ENCODE measurements at places on chromosomes 7 and 10. TPM values are rescaled to one million over a fixed set of nuclear protein-coding genes. Genes with fewer than 3 reads are reported as not detected.

- no peak for DNase-seq
Measured at GRCh38 chr7:20839196-20839735, 52.6 kb upstream of the SP8 start.

DNA sequence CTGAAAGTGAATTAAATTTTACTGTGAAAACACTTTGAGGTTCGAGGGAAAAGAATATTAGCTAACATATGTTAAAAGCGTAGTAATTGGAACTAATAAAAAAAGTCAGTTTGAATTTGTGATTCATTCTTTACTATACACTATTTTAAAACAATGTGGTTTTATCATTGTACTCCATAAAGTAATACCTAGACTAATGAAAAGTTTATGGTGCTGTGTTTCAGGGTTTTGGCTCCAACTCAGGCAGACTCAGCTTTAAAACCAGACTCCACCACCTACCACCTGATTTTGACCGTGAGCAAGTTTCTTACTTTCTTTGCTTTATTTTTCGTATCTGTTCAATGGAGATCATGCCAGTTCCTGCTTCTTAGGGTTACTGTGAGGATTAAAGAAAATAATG is 9.2 kb upstream of the PRTFDC1 start:
- no peak for DNase-seq

DNA sequence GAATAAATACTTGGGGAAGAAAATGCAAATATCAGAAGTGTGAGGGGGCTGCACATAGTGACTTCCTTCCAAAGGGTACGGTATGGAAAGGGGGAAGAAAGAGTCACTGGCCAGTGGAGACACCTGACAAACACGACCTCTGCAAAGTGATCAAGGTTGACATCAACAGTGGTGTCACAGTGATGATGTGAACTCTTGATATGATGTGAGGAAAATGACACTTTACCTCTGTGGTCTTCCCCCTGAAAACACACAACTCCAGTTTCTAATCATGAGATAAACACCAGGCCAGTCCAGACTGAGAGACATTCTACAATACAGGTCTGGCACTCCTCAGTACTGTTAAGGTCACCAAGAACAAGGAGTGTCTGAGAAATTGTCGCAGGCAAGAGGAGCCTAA is 169.7 kb downstream of the BUB3 start:
- no peak for DNase-seq

- DNase-seq = no peak
Measured at GRCh38 chr7:108459922-108460551, 3.8 kb upstream of the NRCAM start.

DNA sequence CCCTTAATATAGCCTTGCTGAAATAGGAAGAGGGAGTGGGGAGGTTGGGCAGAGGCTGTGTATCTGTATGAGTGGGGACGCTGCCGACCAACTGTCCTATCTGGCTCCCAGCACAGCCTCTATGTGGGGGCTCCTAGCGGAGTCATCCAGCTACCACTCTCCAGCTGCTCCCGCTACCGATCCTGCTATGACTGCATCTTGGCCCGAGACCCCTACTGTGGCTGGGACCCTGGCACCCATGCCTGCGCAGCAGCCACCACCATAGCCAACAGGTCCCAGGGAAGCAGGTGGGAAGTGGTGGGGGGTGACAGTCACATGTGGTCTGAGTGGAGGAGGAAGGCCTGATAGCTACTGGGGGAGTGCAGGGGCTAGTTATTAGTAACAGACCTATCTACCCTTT is 6.6 kb downstream of the MRPL43 start:
- no peak for DNase-seq

DNA sequence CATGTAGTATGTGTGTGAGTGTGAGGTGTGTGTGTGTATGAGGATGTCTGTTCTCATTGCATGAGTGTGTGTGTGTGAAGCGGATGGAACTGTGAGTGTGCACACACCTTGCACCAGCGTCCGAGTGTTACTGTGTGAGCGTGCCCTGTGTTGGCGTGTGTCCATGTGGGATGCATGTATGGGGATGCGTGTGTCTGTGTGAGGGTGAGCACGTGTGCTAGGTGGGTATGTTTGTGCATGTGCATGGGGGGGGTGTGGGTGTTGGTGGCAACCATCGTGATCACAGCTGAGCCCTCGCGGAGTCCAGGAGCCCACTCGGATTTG is 6.4 kb downstream of the KNDC1 start:
- DNase-seq = no peak

DNA sequence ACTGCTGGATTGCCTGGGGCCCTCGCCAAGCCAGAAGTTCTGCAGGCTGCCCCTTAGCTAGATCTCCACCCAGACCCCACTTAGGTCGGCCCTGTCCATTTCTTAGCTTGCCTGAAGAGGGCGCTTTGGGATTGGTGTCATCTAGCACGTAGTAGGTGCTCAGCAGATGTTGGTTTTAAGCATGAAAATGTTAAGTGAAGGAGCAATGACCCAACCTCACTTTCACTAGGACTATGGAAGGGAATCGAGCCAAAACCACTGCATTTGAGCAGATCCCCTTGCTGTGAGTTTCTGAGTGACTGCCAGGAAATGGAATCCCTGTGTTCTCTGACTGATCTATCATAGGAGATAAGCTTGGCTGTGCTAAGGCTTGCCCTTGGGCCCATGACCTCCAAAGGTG is 131.7 kb upstream of the EEPD1 start:
- no peak for DNase-seq

- peak; percentile 62 for DNase-seq
Measured at GRCh38 chr10:102632394-102633111, 11.7 kb upstream of the TRIM8 start.

GRCh38 chr10:71516890-71517289 is 120.2 kb downstream of the CDH23 start:
- no peak for DNase-seq

GRCh38 chr7:128937647-128938543 is at the start of gene IRF5:
Gene IRF5, plus strand, starts transcription at chr7:128937927. Its CDS starts 4,155 bp downstream, at chr7:128942082.
- DNase-seq = no peak

CYP26C1 gene
- polyA plus RNA-seq = not detected

NPC1L1 gene
- 0.04 TPM for polyA plus RNA-seq

KCNIP2 gene
- polyA plus RNA-seq = 4.3 TPM

CLEC5A gene
- polyA plus RNA-seq = 0.28 TPM

Measured in forelimb muscle (tissue), 1 donor.